ENCODE measurements at places on chromosomes 5 and 9. TPM values are rescaled to one million over a fixed set of nuclear protein-coding genes. Genes with fewer than 3 reads are reported as not detected.

- H3K27ac ChIP-seq, result peak overlapping the region; percentile 45
- H3K36me3 ChIP-seq, result no peaks in the 10 kb centered on the region
- H3K4me1 ChIP-seq, result peaks cover 32% of the 10 kb centered on the region
These were observed 100.3 kb downstream of the AOPEP start for GRCh38 chr9:94826644-94827410.

GRCh38 chr9:127700140-127700539 lies 6.6 kb upstream of the CFAP157 start:
- DNase-seq, result no peak
- H3K36me3 ChIP-seq, result no peaks in the 10 kb centered on the region
- no peaks in the 10 kb centered on the region for H3K27me3 ChIP-seq
- no peaks in the 10 kb centered on the region for H3K4me1 ChIP-seq

- H3K36me3 ChIP-seq, result no peaks in the 10 kb centered on the region
- peak; percentile 86 for DNase-seq
- H3K27ac ChIP-seq, result no peak overlapping the region
- H3K27me3 ChIP-seq, result no peaks in the 10 kb centered on the region
These were observed 170.6 kb downstream of the CACNA1B start for GRCh38 chr9:138048184-138048583.

DNA sequence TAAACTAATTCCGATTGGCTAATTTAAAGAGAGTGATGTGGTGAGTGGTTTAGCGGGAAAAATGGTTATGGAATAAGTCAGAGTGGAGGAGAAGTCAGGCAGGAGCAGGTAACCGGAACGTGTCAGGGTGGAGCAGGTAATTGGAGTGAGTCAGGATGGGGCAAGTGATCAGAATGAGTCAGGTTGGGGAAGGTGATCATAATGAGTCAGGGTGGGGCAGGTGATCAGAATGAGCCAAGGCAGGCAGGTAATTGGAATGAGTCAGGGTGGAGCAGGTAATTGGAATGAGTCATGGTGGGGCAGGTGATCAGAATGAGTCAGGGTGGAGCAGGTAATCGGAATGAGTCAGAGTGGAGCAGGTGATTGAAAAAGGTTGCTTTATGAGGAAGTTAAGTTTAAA lies 101.4 kb downstream of the TMEM167A start:
- H3K4me1 ChIP-seq, result no peaks in the 10 kb centered on the region
- no peak for DNase-seq
- H3K27ac ChIP-seq, result no peak overlapping the region
- H3K27me3 ChIP-seq, result no peaks in the 10 kb centered on the region
- H3K36me3 ChIP-seq, result no peaks in the 10 kb centered on the region

DNA sequence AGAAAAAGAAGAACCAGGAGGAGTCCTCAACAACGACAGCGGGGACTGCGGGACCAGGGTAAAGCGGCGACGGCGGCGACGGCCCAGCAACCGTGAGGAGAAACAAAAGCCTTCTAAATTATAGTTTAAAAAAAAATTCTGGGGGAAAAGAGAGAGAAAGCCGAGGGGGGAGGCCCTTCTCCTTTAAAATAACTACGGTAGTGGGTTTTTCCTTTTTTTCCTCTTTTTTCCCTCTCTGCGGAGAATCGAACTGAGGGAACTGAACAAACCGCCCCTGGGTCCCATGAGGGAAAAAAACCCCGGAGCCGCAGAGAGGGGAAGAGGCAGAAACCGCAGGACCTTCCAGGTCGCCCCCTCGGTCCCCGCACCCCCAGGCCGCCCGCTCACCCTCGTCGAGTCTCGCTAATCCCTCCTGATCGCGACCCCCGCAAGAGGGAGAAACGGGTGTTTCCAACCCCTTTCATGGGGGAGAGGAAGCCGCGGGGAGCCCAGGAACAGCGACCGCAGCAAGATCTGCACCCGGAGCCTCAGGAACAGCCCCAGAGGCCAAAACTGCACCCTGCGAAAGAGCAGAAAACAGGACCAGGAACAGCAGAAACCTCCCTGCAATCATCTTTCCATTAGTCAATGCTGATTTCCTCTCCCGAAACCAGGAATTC lies 453 bp downstream of the CPEB4 start:
- no peaks in the 10 kb centered on the region for H3K36me3 ChIP-seq
- peak overlapping the region; percentile 95 for H3K27ac ChIP-seq
- H3K4me3 ChIP-seq, result peak overlapping the region; percentile 91
- no peak for DNase-seq

DNA sequence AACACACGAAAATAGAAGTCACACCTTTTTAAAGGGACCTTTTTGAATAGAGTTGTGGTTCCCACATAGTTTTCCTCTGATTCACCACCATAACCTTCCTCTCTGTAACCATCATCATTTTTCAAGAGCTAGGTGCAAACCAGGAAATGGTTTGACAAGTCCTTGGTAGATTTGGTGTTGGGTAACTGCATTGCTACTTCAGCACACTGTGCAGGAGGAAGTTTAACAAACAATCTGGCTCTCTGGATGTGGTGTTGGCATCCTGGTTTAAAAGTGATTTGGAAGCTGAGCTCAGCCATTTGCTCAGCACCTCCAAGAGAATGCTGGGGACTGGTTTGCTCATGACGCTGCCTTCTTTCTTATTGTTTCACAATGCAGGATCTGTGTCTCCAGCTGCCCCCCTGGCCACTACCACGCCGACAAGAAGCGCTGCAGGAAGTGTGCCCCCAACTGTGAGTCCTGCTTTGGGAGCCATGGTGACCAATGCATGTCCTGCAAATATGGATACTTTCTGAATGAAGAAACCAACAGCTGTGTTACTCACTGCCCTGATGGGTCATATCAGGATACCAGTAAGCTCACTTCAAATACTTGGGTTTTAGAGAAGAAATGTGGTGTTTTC lies 213.1 kb downstream of the RFK start:
- H3K4me1 ChIP-seq, result no peaks in the 10 kb centered on the region
- H3K4me3 ChIP-seq, result no peak overlapping the region
- DNase-seq, result no peak
- H3K27me3 ChIP-seq, result no peaks in the 10 kb centered on the region

DNA sequence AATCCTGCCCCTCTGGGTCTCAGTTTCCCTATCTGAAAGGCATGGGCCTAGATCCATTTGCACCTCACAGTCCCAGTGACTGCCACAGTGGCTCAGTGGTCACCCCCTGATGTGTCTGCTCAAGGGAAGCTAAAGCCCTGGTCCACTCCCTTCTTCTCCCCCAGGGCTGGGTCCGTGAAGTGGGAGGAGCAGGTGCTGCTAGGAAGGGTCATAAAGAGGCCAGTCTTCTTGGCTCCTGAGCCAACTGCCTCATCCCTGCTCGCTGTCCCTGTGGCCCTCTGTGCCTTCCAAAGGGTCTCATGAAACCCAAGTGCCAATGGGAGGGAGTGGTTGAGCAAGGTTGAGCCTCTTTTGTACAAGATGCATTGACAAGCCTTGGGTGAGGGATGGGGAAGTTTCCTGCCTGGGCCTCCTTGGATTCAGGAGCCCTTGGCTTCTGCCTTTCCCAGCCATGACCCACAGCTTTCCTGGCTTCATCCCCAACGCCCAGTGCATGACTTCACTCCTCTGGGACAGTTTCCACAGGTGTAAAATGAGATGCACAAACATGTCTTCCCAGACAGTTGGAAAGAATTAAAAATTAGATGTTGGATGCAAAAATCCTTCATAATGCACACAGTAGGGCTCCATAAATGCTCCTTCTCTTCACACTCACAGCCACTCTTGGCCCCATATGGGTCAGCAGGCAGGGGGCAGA lies 1.6 kb upstream of the SLC6A7 start:
- peaks cover 5% of the 10 kb centered on the region for H3K4me1 ChIP-seq
- no peak for DNase-seq
- no peaks in the 10 kb centered on the region for H3K27me3 ChIP-seq
- H3K27ac ChIP-seq, result no peak overlapping the region
- no peak overlapping the region for H3K4me3 ChIP-seq
- no peaks in the 10 kb centered on the region for H3K36me3 ChIP-seq

GRCh38 chr9:92324889-92325268 lies 271 bp downstream of the NOL8 start:
- H3K36me3 ChIP-seq, result peaks cover 34% of the 10 kb centered on the region
- peak overlapping the region; percentile 96 for H3K27ac ChIP-seq
- peaks cover 15% of the 10 kb centered on the region for H3K4me1 ChIP-seq
- peak overlapping the region; percentile 72 for H3K4me3 ChIP-seq

Gene CDH18
- not detected for total RNA-seq

Gene RUSC2
- total RNA-seq, result 91.2 TPM
